ENCODE measurements at places on chromosomes 6 and 20.

- no peak for DNase-seq
These were observed 68.7 kb upstream of the SLC4A11 start for GRCh38 chr20:3307725-3308124.

DNA sequence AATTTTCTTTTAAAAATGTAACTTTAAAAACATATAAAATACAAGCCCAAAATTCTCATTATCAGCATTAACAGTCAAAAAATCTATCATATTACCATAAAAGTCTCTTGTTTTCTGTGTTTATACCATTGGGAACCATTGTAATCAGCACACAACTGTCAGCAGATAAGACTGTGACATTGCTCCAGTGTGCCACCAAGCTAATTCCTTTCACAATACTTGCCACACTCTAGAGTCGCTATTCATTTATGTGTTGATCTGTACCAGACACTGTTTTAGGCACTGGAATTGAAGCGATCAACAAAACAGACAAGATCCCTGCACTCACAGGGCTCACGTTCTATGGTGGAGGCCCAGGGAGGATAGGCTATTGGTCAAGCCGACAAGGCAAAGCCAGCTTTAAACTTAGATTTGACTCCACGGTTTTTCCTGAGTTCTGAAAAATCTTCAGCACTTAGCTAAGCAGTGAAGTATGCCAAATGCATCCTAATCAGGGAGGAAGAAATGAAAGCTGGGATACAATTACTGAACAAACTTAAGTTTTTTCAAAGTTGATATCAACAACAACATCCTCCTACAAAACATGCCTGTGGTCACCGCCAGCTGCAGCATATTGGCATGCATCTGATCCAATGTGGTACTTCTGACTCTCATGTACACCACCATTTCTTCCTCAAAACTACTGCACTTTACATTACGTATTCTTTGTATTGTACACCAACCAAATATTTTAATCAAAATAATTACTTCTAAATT lies 60.5 kb downstream of the GMDS start:
- DNase-seq = no peak

DNA sequence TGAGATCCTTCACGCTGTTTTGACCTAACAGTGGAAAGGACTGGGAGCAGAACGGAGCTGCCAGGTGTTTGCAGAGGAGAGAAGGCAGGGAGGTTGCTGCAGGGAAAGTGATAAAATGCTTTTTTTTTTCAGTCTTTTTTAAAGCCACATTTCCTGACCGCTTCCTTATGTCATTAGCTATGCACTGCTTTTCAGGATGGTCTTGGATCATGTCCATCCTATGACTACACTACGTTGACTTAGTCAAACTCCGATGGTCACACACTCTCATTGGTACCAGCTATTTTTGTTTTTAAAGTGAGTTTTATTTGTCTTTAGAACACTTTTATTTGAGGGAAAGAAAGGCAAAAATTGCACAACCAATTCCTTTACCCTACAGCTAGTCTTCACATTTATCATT lies 89.2 kb upstream of the EXOC2 start:
- DNase-seq = no peak

GRCh38 chr20:18971121-18971520 lies 157.5 kb downstream of the SCP2D1 start:
- no peak for DNase-seq

- DNase-seq = no peak
These were observed 70.8 kb upstream of the ATXN1 start for GRCh38 chr6:16832043-16832567.

DNA sequence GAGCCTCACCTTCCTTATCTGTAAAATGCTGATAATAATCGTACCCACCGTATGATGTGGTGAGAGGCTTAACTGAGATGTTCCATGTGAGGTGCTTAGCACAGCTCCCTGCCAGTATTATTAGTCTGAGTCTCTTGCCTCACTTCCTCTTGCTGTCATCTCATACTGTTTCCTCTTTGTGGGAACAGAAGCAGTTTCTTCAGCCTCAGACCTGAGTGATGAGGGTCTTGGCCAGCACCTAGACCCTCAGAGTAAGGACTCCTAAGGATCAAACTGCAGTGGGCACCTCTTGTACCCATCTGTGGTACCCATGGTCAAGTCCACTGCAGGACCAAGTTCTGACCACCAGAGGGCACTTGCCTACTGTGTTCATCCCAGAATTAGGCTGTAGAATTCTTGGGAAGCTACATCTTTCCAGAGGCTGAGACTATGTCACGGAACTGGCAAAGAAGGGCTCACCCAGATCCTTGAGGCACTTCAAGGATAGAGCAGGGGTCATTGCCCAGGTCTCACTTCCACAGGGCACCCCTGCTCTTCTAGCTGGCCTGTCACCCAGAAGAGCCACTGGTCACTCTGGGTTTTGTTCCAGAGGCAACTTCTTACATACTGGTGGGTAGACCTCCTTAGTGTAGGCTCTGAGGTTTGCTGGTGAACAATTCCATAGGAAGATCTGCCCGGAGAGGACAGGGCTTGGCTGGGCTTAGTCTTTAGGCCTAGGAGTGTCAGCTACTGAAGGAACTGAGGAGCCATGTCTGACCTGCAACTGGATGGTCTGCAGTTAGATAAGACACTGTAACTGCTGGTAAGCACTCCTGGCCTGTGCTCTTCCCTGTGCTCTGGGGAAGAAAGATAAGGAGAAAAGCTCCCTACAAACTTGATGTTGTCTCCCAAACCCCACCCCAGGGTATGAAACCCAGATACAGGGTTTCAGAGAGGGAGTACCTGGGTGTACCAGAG lies 20.6 kb upstream of the SGK2 start:
- peak; percentile 42 for DNase-seq

DNA sequence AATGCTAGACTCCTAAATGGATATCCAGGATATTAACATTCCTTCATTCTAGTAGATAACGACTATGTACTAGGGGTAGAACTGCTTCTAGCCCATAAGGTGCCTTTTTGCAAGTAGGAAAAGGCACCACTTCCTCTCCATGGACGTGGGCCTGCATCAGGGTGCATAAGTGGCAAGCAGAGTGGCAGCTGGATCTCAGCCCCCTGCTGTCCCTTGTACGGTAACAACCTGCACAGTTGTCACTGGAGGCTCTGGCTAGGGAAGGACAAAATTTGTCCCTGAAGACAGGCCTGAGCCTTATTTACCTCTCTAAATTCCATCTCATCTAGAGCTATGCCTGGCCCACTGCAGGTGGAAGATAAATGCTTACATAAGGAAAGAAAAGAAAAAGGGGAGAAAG lies 42.5 kb upstream of the SAYSD1 start:
- DNase-seq = no peak

DNA sequence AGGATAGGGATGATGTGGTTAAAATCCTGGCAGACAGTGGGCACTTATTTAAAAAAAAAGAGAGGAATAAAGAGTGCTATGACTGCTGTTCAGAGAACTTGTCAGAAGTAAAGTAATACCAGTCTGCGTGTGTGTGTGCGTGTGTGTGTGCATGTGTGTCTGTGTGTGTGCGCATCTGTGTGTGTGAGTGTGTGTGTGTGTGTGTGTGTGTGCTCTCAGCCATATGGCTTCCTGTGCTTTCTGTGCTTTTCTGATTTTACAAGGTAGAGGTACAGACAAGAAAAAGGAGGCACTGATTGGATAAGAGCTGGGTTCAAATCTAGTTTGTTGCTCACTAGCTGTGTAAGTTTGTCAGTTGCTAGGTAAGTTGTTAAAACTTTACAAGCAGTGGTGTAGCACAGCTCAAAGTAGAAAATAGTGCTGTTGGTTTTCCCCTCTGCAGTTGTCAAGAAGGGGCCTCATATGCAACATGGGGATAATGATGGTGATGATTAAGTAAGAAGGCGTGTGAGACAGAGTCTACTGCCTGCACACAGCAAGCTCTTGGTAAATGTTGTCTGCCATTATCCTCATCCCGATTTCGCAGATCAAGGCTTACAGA lies 155.3 kb upstream of the ZNF217 start:
- DNase-seq = peak; percentile 6

DNA sequence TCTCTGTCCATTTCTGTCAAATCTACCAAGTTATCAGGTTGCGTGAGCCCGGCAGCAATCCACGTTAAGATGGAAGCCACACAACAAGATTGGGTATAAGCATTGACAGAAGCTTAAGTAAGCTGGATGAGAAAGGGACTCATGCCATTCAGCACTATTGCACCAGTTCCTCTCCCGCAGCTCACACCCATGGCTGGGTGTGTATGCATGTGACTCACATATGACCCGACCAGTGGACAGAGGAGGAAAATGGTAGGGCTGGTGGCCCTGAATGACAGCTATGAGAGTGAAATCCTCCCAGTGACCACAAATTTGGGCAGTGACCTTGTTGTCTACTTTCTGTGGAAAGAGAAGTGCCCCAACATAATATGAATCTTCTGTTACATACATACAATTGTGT lies 113.5 kb downstream of the OTOR start:
- no peak for DNase-seq

GRCh38 chr6:132498638-132499037 lies 14.3 kb downstream of the STX7 start:
- no peak for DNase-seq

- DNase-seq = no peak
These were observed 42.1 kb downstream of the SPACA1 start for GRCh38 chr6:88089708-88090107.

DNA sequence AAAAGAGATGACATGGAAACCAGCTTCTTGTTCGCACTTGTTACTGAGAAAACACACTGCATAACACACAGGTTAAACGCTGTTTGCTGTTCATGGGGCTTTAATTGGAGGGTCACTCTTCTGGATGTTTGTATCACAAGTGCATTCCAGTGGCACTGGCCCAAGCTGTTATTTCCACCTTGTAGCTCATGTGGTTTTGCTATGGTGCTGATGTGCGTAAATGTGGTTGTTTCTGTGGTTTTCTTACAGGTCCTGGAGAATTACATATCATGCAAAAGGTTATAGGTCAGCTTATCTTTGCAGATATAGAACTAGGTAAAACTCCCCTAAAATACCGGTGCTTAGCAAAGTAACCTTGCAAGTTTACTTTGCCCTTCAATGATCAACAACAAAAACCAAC lies 89.3 kb upstream of the AHI1 start:
- DNase-seq = no peak

DNA sequence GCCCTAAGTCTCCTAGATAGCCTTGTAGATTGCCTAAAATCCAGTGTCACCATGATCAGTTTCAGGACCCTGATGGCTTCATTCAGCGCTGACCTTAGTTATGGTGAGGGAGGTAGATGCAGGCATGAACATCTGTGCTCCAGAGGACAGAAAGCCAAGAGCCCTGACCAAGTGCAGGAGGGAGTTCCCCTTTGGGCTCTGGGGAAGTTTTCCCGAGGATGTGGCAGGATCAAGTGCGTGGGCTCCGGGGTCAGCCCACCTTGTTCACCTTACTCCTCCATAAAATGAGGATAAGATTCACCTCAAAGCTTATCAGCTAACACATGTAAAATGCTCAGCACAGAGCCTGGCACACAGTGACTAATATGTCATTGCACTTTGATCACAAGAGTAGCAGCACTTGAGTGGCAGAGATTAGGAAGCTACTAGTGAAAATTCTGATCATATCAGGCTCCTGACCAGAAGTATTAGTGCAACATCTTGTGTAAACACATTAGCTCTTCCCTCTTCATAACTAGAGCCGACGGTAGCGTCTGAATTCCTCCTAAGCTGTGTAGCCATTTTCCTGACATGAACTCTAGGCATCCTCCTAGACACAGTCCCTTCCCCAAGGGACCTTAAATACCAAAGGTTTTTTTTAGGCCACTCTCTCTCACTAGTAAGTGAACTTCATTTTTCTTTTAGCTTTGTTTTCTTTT lies 125.2 kb downstream of the SULF2 start:
- no peak for DNase-seq

DNA sequence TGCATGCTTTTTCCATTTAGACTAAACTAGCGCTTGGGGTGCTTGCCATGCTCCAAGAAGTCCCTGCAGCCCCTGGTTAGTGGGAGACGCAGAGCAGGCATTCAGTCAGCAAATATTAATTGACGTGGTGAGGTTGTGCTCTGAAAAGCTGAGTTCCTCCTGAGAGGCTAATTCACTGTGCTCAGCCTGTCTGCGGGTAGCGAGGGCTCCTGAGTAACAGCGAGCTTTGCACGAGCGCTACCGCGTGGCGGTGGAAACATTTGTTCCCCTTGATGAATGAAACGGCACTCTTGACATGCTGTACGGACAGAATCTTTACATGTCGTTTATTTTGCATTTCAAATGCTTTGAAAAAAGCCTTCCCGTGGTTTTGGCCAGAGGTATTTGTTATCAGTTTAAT lies 170.6 kb upstream of the AGPAT4 start:
- DNase-seq = no peak

- no peak for DNase-seq
These were observed 148.0 kb downstream of the EPM2A start for GRCh38 chr6:145587334-145587733.

DNA sequence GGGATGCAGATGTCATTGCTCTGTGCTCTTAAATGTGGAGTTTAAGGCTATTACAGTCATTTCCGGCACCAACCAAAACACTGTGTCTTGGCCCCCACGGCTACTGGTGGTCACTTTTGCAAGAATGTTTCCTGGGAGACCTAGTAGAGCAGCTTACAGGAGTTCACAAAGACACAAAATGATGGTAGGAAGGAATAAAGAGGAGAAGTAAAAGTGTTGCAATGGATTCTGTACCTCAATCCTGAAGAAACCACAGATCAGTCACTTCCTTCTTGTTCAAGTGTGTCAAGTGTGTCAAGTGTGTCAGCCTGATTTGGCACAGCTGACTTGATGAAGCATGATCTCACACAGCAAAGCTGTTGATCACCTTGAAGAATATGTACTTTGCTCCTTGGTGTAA lies 344.0 kb downstream of the PLCB1 start:
- no peak for DNase-seq

- DNase-seq = no peak
These were observed 861 bp downstream of the PCMTD2 start for GRCh38 chr20:64256282-64256935.

- peak; percentile 49 for DNase-seq
These were observed 2.3 kb downstream of the E2F3 start for GRCh38 chr6:20403766-20404640.

DNA sequence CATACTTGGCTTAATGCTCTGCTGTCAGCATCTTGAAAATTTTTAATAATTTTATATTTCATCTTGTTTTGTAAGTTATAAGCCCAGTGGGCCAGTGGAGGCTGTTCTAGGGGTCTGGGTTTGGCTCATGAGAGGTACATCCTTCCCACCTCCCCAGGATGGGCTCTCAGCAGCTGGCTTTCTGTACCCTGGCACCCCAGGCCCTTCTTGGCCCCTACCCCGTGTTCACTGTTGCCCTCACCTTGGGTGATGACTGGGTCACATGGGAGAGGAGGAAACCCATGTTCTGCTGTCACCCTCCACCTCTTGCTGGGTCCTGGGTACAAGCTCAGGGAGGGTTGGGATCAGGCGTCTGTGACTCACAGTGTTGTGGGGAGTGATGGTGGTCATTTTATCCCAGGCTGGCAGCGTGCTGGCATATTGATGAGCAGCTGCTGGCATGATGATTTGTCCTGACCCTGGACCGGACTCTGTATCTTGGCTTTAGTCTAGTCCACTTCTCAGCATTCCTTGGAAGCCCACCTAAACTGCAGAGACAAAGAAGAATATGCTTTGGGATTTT lies 34.6 kb downstream of the SLC16A10 start:
- DNase-seq = no peak

DNA sequence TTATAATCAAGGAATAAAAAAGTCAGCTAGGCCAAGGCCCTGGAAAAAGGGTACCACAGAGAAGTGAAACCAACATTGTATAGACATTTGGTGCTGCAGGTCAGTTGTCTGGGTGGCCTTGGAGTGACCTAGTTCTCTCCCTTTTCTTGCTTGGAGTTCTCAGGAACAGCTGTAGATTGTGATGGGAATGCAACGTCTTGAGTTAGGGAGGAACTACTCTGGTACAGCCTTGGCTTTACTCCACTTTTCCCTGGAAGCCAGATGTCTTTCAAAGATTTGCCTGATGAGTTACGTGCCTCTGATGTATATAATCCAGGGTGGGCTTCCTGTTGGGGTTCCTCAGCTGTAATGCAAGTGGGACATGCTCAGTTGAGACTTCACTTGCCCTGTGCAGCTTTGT lies 694.7 kb downstream of the HTR1B start:
- DNase-seq = no peak

Measured in activated CD4-positive, alpha-beta T cell treated with anti-CD3 and anti-CD28 coated beads, Interleukin-2, amount 50 U/mL, for 1 hour (primary cell).